ENCODE measurements at places on chromosomes 2 and 18.
A peak's percentile ranks its signal among the peaks of the same experiment; 100 is the strongest.

DNA sequence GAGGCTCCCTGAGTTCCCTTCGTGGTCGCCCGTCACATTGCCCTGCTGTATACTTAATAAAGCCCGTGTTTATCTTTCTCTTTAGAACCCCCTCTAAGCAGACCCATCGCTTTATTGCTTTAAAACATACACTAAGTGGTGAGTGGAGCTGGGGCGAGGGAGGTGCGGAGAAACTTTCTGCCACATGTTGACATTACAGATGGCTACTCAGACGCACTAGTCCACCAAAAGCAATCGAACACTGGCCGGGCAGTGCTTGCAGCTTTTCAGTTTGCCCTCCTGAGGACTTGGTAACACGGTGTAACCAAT, 859 bp upstream of the COLEC12 start:
- DNase-seq = no peak

GRCh38 chr2:43179942-43180341, 46.5 kb downstream of the ZFP36L2 start:
- DNase-seq = no peak

- DNase-seq = no peak
These were observed 769 bp downstream of the ALMS1 start for GRCh38 chr2:73386342-73386868.

- no peak for DNase-seq
These were observed 296.0 kb downstream of the TMX3 start for GRCh38 chr18:68418881-68419280.

GRCh38 chr2:28821295-28821958, 10.8 kb downstream of the SPDYA start:
- no peak for DNase-seq

- no peak for DNase-seq
These were observed 48.2 kb downstream of the PAX8 start for GRCh38 chr2:113230531-113230930.

DNA sequence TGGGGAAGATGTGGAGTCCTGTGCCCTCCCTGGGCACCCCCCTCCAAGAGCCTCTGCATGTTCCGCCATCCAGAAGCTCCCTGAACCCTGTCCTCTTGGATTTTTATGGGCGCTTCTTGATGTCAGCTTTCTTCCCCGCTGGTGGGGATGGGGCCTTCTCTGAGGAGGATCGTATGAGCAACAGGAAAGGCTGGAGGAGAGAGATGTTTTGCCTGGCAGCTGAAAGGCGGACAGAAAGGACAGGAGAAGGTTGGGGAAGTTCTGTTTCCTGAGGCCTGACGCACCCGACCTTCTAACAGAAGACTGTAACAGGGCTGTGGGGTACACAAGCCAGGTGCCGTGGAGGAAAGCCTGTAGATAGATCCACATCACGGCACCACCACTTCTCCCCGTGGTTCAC, 238.8 kb downstream of the LDLRAD4 start:
- no peak for DNase-seq

DNA sequence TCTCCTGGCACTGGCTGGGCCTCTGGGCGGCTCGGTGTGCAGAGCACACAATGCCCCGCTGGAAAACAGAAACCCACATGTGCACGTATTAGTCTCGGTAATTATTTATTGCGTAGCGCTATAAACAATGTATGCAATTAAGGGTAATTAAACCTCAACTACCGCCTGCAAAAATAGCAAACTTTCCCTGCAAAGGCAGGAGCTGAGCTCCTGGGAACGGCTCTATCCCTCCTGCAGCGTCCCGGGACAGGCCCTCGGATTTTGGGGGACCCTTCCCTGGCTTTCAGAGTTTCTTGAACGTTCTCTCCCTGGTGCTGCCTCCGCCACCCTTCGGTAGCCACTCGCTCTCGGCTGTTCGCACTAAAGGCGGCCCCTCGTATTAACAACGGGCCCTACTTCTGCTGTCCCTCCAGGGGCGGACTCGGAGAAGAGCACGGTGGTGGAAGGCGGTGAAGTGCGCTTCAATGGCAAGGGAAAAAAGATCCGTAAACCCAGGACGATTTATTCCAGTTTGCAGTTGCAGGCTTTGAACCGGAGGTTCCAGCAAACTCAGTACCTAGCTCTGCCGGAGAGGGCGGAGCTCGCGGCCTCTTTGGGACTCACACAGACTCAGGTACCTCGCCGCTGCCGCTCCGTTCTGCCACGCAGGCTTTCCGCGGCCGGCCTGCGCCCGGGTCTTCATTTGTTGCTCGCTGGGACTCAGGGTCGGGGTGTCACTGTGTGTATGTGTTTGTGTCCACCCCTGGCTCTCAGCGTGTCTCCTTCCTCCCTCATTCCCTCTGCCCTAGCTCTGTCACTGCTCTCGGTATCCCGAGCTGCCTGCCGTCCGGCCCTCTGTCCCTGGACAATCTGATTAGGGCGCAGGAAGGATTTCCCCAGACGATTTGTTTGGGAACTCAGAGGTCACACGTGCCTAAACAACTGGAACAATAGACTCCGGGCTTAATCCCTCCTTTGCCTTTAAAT, 1.2 kb downstream of the DLX1 start:
- peak; percentile 12 for DNase-seq

- no peak for DNase-seq
These were observed 226.1 kb upstream of the HNRNPA3 start for GRCh38 chr2:176986487-176986886.

DNA sequence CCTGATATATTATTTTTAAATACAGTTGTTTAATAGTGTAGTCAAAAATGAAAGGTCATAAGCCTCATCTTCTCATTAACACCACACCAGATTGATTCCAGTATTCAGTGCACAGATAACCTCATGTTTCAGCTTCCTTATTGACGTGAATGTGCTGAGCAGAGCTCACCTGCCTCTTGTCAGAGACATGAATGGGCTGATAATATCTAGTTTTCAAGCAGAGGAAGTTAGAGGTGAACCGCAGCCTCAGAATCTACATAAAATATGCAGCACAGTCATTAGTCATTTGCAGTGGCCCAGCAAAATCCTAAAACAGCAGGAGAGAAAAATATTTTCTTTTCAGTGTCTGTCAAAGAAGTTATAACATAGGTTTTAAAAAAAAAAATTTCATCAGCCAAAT, 216.2 kb downstream of the GBX2 start:
- no peak for DNase-seq

DNA sequence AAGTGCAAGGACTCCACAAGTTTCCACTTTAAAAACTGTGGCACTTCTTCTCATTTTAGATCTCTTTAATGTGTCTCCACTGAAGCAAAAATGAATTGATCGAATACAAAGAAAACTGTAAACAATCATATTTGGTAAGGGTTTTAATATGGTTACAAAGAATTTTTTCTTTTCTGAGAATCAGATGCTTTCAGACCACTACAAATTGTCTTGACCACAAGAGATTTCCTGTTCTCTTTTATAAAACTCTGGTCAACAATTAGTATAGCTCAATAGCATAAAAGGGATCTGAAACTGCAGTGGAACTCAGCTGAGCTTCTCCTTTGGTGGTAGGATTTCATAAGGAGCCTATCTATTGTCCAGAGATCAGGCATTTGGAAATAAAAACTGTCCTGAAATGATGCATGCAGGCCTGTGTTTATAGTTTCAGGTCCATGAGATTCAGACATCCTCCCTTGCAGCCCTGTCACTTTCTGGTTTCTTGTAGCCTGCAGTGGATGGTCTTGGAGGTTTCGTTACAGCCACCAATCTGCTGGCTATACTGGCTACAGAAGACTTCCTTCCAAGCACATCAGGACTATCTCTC, 120.0 kb downstream of the DOCK10 start:
- DNase-seq = no peak

DNA sequence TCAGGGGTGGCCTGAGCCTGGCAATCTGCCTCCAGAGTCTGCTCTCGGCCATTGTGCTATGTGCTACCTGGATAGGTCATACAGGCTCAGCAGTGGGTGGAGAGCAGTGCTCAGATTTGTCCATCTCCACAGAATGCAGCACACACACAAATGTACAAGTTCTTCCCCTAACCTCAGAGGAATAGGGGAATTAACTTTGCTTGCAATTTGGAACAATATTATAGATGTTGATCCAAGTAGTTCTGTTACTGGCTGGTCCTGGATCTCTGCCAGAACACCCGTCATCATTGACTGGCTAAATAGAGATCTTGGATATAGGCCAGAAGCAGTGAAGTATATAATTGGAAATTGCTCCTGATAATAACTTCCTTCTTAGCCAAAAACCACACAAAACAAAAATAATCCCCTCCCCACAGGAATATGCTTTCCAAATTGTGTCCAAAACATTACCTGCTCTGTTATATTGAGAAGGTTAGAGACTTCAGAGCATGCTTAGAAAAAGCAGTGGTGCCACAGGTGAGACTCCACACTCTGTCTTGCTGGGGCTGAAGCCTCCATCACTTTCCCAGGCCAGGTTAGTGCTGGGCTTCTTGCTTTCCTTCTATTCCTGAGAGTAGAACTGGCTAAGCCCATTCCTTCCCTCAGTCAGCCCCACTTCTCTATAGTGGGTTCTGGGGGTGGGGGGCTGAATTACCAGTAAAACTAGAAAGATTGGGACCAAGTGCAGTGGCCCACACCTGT, 38.8 kb downstream of the NCAPH start:
- peak; percentile 79 for DNase-seq

- no peak for DNase-seq
These were observed 284.5 kb upstream of the TFPI start for GRCh38 chr2:187838690-187839089.

DNA sequence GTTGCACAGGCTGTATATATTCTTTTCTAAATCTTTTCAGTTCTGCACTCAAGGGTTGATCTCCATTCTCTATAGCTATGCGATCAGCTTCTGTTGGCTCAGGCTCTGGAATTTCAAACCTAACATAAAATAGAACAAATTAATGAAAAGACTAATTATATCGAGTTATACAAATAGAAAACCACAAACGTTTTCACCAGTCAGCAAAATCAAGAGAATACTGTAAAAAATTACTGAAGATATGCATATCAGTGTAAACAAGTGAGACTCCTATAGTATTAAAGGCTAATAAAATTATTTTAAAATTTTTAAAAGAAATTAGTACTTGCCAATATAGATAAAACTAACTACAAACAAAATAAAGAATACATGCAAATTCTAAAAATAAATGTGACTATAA, 107.0 kb downstream of the SOS1 start:
- DNase-seq = no peak

DNA sequence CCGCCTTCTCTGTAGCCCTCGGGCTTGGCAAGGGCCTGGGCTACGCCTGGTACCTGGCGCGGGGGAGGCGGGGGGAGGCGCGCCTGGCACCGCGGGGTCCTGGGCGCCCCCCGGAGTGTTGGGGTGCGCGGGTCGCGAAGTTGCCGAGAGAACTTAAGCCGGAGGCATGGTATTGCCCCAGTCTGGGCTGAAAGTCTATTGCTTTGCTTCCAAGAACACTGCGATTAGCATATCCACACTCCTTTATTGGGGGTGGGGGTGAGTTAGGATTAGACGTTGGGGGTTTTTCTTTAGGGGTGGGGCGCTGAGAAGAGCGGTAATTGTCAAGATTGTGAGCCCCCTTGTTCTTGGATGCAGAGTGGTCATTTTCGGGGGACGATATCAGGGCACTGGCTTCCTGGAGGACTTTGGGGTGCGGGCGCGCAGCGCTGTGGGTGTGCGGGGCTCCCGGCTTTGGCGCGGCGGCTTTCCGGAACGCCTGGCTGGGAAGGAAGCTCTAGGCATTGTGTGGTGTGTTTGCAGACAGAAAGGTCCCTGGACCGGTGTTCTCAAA, 798 bp downstream of the TANC1 start:
- DNase-seq = no peak
